Epithelial cell of alveolus of lung (primary cell): ENCODE measurements at places on chromosomes 3 and 15. TPM values are rescaled to one million over a fixed set of nuclear protein-coding genes. Genes with fewer than 3 reads are reported as not detected.

LRRN1 gene
- total RNA-seq = 0.40 and 4.0 TPM in 2 replicates

TEX55 gene
- total RNA-seq = not detected in 2 replicates

CCDC33 gene
- total RNA-seq = 6.1 TPM in 1 of 2 replicates, not detected in the other

SNUPN gene
- total RNA-seq = 27.4 and 28.6 TPM in 2 replicates

C3orf22 gene
- total RNA-seq = not detected in 2 replicates

TMCO5A gene
- not detected in 2 replicates for total RNA-seq

KBTBD13 gene
- total RNA-seq = 0.13 TPM in 1 of 2 replicates, not detected in the other

ARNT2 gene
- total RNA-seq = 4.8 and 5.3 TPM in 2 replicates

UBAP1L gene
- total RNA-seq = 0.26 and 2.5 TPM in 2 replicates

SPATA12 gene
- total RNA-seq = not detected in 2 replicates

MESP2 gene
- total RNA-seq = 1.0 and 2.0 TPM in 2 replicates

SLC15A2 gene
- under 0.01 TPM in 1 of 2 replicates, not detected in the other for total RNA-seq

TRPM1 gene
- not detected in 2 replicates for total RNA-seq

BCL2A1 gene
- 2.6 and 3.9 TPM in 2 replicates for total RNA-seq

C2CD4A gene
- total RNA-seq = not detected in 2 replicates

WDR49 gene
- total RNA-seq = 0.13 and 0.48 TPM in 2 replicates

GP9 gene
- total RNA-seq = not detected in 2 replicates

CHRFAM7A gene
- total RNA-seq = 0.56 TPM in 1 of 2 replicates, not detected in the other

IRAK2 gene
- total RNA-seq = 4.2 and 10.2 TPM in 2 replicates

GRM2 gene
- 0.24 TPM in 1 of 2 replicates, not detected in the other for total RNA-seq

CYP8B1 gene
- not detected in 2 replicates for total RNA-seq

OXSR1 gene
- total RNA-seq = 23.2 and 41.9 TPM in 2 replicates
